ENCODE measurements at places on chromosomes 3 and 15.

GRCh38 chr3:110362751-110363150 is 708.9 kb upstream of the NECTIN3 start:
- no peaks in the 10 kb centered on the region for H3K27me3 ChIP-seq
- DNase-seq = no peak
- no peaks in the 10 kb centered on the region for H3K4me1 ChIP-seq
- no peak overlapping the region for H3K4me3 ChIP-seq
- H3K36me3 ChIP-seq = no peaks in the 10 kb centered on the region
- H3K27ac ChIP-seq = no peak overlapping the region

DNA sequence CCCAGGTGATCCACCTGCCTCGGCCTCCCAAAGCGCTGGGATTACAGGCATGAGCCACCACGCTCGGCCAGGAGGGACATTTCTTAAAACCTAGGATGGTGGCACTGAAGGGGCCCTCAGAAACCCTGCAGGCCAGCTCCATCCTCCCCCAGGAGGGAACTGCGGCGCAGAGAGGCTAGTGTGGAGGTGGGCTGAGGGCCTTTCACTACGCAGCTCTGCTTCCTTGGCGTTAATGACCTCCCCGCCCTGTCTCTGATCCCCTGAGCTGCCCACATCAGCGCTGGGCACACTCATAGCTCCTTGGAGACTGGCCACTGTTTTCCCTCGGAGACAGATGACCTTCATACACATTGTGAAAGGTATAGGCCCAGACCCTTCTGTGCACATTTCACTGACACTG is 46.2 kb upstream of the MAGEF1 start:
- no peaks in the 10 kb centered on the region for H3K4me1 ChIP-seq
- DNase-seq = no peak
- H3K27me3 ChIP-seq = peaks cover 3% of the 10 kb centered on the region

DNA sequence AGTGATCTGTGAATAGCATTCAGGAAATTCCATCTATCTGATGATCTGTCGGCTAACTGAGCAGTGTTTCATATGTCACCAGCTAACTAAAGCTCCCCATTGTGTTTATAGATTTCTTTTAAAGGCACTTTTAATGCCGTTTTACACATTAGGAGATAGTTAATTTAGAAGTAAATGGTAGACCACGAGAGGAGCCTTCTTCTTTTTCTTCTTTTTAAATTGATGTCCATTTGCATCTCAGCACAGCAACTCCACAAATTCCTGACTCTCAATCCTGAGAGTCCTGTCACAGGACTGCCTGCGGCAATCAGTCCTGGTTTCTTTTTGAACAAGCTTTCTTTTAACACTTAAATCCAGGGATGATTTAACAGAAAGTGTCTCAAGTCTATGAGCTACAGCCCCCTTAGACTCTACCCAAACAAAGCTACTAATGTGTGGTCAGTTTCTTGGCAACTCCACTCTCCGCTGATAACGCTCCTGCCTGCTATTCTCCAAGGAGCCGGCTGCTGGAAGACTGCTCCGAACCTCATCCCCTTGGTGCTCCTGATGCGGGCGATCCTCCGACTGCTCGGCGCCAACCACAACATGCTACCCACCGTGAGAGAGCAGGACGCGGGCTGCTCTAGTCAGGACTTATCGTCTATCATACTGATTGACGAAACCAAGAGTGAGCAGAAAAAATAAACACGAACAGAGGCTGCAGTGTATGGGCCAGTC is 421.4 kb downstream of the MECOM start:
- no peaks in the 10 kb centered on the region for H3K36me3 ChIP-seq
- peaks cover 3% of the 10 kb centered on the region for H3K4me1 ChIP-seq
- H3K4me3 ChIP-seq = no peak overlapping the region
- H3K27ac ChIP-seq = no peak overlapping the region
- peaks cover 27% of the 10 kb centered on the region for H3K27me3 ChIP-seq
- no peak for DNase-seq

DNA sequence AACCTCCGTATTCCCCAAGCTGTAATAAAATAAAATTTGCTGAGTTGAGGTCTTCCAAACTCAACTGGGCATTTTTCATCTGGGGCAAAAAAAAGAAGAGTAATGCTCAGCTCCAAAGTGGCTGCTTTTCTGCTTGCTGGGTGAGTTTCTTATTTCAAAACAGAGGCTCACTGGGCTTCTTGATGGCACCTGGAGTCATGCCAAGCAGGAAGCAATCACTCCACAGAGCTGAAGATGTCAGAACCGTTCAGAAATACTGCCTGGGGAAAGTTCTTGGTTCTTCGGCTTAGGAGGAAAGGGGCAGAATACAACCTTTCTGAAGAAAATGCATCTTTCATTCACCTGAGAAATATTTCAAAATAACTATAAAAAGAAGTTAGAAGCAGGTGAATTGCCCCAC is 4.1 kb downstream of the CCR9 start:
- H3K4me3 ChIP-seq = peak overlapping the region; percentile 64
- no peak overlapping the region for H3K27ac ChIP-seq
- no peaks in the 10 kb centered on the region for H3K36me3 ChIP-seq
- H3K4me1 ChIP-seq = peaks cover 54% of the 10 kb centered on the region

DNA sequence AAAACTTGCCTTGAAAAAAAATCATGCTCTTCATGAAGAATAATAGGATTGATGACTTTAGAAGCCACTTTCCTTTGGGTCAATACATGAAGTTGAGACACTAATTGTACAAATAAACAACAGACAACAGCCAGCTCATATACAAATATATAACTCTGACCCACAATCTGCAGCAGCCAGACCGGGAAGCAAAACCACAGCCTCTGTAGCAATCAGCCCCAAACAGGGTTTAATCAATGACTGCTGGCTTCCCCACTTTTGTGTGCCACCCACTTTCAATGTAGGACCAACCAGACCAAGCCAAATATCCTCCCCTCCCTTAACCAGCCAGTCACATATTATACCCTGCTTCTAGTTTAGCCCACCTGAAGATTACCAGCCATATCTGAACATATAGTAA is 39.0 kb downstream of the IFT57 start:
- peaks cover 44% of the 10 kb centered on the region for H3K36me3 ChIP-seq
- H3K4me1 ChIP-seq = peaks cover 9% of the 10 kb centered on the region
- H3K27ac ChIP-seq = peak overlapping the region; percentile 20
- H3K27me3 ChIP-seq = no peaks in the 10 kb centered on the region

All from activated T-cell treated with anti-CD3 and anti-CD28 coated beads, Interleukin-2, amount 50 U/mL, for 24 hours (primary cell).